ENCODE measurements at places on chromosomes 13 and 19.

- no peak for DNase-seq
Observed at GRCh38 chr19:32651729-32652140, 23.2 kb downstream of the ANKRD27 start.

DNA sequence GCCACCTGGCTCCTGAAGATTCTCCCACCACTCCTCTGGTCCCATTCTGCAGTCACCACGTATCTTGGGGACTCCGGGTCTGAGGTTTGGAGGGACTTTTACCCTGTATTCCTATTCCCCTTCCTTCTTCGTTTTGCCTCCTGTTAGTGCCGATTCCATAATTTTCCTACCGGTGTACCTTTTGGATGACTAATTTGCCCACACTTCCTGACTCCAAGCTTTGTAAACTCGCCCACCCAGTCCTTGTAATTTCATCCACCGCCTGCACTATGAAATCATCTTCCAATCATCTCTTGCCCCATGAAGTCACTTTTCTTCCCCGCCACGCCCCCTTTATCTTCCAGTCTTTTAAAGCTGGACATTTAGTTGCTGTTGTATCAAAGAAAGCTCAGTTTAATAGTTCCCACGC is 572 bp downstream of the UCHL3 start:
- DNase-seq: no peak

DNA sequence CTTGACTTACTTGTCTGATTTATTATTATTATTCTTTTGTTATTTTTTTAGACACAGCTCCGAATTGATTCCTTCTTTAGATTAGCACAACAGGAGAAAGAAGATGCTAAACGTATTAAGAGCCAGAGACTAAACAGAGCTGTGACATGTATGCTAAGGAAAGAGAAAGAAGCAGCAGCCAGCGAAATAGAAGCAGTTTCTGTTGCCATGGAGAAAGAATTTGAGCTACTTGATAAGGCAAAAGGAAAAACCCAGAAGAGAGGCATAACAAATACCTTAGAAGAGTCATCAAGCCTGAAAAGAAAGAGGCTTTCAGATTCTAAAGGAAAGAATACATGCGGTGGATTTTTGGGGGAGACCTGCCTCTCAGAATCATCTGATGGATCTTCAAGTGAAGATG is 29.4 kb downstream of the ERCC5 start:
- no peak for DNase-seq

DNA sequence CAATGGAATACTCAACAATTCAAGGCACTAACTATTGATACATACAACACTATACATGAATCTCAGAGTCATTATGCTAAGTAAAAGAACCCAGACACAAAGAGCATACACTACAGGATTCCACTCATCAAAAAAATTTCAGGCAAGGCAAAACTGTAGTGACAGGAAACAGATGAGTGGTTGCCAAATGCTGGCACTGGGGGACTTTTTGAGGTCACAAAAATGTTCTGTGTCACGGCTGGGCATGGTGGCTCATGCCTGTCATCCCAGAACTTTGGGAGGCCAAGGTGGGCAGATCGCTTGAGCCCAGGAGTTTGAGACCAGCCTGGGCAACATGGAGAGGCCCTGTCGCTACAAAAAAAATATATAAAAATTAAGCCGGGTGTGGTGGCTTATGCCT is 129.4 kb downstream of the KL start:
- DNase-seq: no peak

GRCh38 chr19:18730885-18731513 is 47.5 kb downstream of the CRTC1 start:
- DNase-seq: no peak

DNA sequence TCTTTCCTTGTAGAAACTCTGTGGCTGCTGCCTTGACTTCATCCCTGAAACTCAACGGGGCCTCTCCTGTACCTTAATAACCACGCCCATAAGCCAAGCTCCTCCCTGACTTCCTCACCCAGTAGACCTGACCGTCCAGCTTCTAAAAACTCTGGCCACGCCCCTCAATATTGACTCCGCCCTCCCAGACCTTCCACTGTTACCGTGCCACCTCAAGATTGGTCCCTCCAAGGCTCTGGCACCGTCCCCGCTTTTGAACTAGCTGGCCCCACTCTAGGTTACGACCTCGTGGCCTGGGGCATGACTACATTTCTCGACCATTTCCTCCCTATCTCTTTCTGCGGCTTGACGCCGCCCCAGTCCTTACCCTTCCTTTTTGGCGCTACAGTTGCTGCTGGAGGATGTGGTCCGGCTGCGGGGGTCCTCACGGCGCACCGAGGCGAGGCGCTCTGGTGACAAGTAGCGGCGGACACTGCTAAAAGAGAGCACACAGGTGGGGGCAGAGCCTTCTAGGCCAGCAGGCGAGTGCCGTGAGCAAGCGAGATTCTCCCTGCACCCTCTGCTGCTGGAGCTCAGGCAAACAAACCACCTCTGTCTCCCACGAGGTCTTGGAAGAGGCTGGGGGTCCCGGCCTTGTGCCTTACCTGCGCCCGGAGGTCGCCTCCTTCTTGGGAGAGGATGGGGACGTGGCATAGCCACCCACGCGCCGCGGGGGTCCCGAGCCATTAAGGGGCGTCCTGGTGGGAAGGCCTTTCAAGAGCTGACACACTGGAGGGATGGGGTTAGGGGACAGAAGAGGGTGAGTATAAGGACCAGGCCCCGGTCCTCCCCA is 2.3 kb upstream of the EML2 start:
- DNase-seq: peak; percentile 82

- no peak for DNase-seq
Observed at GRCh38 chr13:107553838-107554237, 661.5 kb downstream of the LIG4 start.

- DNase-seq: no peak
Observed at GRCh38 chr19:17283504-17283996, 1.8 kb downstream of the ANKLE1 start.

DNA sequence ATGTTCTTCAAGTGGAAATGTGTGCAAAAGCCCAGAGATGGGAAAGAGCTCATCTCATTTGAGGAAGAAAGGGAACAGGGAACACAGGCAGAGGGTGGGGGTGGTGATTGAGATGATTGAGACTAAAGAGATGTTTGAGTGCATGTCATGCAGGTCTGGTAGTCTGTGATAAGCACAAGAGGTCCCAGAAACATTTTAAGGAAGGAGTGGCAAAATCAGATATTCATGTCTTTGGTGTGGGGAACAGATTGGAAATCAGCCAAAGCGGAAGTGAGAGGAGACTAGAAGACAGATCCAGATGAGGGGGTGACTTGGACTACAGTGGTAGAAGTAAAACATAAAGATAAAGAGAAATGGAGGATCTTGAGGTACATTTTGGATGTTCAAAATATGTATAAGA is 39.4 kb upstream of the DACH1 start:
- no peak for DNase-seq

DNA sequence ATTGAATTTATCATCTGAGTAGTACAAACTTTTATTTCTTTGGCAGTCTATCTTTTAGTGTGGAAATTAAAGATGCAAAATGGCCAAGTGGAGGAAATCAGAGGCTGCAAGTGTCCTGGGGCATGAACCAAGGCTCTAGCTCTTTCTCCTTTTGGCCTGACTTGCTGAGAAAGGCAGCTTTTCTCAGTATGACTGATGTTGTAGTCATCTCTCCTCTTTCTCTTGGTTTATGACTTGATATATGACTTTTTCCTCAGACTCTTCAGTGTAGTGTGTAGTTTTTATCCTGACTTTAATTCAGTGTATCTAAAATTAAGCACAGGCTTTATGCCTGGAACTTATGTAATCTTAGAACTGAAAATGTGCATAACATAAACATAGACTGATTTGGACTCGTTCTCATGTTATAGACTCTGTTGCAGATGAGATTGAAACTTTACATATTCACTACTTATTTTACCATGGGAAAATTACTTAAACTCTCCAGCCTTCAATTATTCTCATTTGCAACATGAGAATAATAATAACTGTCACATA is 65.7 kb downstream of the SLITRK5 start:
- no peak for DNase-seq

GRCh38 chr13:113916330-113916815 is 52.5 kb upstream of the GAS6 start:
- DNase-seq: no peak

DNA sequence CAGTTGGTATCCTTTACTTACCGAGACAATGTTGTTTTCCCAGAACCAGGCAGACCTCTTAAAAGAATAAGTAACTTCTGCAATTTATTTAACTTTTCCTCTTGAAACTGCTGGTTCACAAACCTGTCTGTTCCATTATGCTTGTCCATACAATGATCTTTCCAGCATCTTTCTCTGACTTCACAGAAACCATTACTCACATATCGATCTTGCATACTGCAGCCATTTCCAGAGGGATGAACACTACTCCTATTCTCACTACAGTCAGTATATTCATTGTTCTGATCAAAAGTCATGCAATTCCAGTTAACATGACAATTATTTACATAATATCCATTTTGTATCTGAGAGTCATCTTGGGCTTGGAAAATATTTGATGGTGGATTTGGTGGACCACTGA is 2.8 kb downstream of the N4BP2L2 start:
- DNase-seq: no peak

DNA sequence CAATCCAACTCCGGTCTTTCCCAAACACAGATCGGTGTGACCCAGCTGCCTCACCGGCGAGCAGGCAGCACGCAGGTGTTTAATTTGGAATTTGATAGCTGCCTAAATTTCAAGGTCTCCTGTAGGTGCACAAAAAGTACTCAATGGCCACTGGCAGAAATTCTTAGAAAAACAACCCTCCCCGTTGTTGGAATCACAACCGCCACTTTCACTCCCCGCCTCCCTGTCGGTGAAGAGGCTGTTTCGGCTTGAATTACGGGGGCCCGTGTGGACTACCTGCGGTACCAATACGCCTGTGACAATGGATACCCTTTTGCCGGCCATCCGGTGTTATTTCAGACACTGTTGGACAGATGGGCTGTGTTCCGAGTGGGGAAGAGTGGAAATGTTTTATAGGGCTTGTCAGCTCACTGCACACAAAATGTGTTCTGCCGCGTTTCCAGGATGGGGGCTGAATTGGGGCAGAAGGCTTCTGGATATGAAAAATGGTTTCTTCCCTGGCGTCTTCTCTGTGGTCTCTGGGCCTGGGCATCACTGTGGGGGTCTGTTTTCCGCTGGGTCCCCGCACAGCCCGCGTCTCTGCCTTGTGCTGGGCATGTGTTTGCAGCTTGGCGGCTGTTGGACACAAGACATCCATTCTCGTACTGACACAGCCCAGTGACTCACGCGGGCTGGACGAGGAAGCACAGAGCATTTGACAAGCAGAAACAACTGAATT is 45.4 kb downstream of the ZIC5 start:
- DNase-seq: peak; percentile 76

GRCh38 chr13:104534847-104535246 is 1468.6 kb upstream of the SLC10A2 start:
- no peak for DNase-seq

DNA sequence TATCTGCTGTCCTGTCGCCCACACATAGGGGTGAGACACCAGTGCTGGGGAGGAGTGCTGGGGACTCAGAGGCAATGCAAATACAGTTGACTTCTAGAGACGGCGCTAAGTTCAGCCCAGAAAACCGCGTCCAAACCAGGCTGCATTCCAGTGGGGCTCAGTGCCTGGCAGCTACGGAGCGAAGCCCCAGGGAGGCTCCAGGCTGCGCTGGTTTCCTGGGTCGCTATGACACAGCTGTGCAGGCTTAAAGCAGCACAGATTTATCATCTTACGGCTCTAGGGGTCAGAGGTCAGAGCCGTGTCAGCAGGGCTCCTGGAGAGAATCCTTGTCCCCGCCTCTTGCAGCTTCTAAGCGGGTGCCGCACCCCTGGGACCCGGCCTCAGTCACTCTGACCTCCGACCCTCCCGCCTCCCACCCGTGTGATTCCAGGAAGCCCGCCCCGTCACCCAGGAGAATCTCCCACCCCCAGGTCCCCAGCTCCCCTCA is 61.6 kb downstream of the ANKRD10 start:
- no peak for DNase-seq

DNA sequence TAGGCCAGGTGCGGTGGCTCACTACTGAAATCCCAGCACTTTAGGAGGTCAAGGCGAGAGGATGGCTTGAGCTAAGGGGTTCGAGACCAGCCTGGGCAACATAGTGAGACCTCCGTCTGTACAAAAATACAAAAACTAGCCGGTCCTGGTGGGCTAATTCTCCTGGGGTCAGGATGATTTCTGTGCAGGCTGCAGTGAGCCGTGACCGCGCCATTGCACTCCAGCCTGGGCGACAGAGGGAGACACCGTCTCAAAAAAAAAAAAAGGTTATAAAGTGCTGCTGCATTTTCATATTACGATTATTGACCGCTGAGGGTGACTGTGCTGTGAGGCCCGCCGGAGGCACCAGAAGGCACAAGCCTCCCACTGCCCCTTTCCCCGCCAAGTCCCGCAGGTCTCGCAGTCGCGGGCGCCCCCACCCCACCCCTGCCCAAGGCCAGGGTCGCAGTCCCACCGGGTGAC is 477 bp upstream of the PLEKHF1 start:
- no peak for DNase-seq

- no peak for DNase-seq
Observed at GRCh38 chr19:14361824-14362223, 19.4 kb upstream of the ADGRE5 start.

- no peak for DNase-seq
Observed at GRCh38 chr13:28117689-28118377, 17.5 kb upstream of the FLT3 start.

DNA sequence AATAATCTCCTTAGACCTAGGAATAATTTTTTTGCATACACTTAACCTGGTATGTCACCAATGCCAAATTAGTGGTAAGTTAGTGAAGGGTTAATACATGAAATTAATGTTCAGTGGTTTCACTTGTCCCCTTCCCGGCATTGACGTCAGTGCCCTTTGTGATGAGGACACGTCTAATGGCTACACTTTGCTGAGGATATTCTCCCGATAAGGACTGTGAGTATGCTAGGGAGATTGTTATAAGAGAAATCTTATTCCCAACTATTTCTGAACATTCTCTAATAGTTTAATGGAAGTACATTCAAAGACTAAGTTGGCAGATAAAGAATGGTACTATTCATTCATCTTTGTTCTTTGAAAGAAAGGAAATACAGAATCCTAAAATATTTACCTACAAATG is 102.4 kb downstream of the TNFRSF19 start:
- DNase-seq: no peak

DNA sequence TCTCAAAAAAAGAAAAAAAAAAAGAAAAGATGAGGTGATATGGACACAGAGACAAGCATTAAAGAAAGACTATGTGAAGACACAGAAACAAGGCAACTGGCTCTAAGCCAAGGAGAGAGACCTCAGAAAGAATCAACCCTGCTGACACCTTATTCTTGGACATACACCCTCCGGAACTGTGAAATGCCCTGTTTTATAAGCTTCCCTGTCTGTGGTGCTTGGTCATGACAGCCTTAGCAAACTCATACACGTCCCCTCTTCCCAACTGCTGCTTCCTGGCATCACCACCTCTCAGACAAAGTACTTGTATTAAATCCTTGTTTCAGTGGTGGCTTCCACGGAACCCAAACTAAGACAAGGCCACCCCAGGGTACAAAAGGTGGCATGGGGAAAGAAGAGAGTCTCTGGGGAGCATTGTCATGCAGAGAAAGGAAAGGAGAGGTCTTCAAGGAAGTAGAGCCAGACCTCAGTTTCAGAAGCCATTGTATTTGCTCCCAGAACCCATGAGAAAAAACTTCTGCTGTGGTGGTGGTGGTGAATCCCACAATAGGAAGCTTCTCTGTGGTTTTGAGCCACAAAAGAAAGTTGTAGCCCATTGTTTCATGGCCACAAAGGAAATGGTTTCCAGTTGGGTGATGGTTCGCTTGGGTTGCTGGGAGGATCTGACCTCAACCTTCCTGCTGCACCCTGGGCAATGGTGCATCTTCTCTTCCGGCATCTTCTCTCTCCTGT is 16.3 kb upstream of the TSPAN16 start:
- no peak for DNase-seq
